CD8-positive, alpha-beta memory T cell (primary cell): ENCODE measurements at places on chromosomes 2 and 18.

DNA sequence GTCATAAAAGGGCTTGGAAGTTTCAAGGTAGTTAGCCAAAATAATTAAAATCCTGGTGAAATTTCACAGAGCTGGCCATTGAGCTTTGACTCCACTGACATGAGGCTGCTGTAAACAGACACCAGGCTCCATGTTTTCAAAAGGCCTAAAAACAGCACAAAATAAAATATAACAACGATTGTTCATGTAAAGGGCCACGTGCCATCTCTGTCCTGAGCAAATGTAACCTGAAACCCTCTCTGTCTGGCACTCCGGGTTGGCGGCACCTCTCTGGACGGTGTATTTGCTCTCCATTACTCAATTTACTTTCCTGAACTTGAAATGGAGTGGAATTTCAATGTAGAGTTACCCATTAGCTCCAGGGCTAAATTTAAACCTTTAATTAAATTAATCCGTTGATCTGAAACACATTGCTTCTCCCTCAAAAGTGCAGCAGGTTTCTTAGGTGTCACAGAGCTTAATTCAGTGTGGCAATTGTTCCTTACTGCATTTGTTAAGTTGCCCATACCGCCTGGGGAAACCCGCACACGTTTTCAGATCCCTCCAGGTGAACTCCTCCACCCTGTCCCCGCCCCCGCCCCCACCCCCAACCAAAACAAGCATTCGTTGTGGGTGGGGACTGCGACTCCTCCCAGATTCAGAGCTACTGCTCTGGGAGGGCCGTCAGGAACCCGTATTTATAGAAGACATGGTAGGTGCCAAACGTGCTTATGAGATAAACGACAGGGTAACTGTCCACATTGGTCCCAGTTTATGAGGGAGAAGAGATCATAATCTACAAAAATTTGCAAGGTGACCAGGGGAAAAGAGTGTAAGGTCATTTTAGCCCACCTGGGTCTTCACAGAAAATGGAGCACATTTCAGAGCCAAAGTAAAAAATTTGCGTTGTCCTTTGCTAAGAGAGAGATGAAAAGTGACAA lies 1.2 kb upstream of the CABLES1 start:
- peak overlapping the region; percentile 12 for H3K4me3 ChIP-seq
- no peak overlapping the region for H3K27ac ChIP-seq
- H3K27me3 ChIP-seq: peaks cover 36% of the 10 kb centered on the region
- DNase-seq: no peak

GRCh38 chr2:9558948-9559381 lies 3.3 kb upstream of the ADAM17 start:
- no peaks in the 10 kb centered on the region for H3K36me3 ChIP-seq
- H3K27me3 ChIP-seq: no peaks in the 10 kb centered on the region
- H3K27ac ChIP-seq: no peak overlapping the region
- peaks cover 18% of the 10 kb centered on the region for H3K4me1 ChIP-seq
- no peak overlapping the region for H3K4me3 ChIP-seq

GRCh38 chr2:218745559-218746469 lies 35.2 kb downstream of the TTLL4 start:
- H3K27ac ChIP-seq: no peak overlapping the region
- H3K36me3 ChIP-seq: peaks cover 26% of the 10 kb centered on the region
- DNase-seq: no peak
- no peaks in the 10 kb centered on the region for H3K27me3 ChIP-seq
- no peaks in the 10 kb centered on the region for H3K4me1 ChIP-seq
- no peak overlapping the region for H3K4me3 ChIP-seq

GRCh38 chr2:120318626-120319025 lies 27.3 kb upstream of the INHBB start:
- no peak for DNase-seq
- H3K27ac ChIP-seq: no peak overlapping the region
- peaks cover 3% of the 10 kb centered on the region for H3K27me3 ChIP-seq
- H3K4me1 ChIP-seq: peaks cover 5% of the 10 kb centered on the region
- no peak overlapping the region for H3K4me3 ChIP-seq
